Stimulated activated CD4-positive, alpha-beta T cell treated with anti-CD3 and anti-CD28 coated beads, TNF-alpha, amount 100 ng/mL, for 24 hours (primary cell): ENCODE measurements at places on chromosomes 1 and 21.
A peak's percentile ranks its signal among the peaks of the same experiment; 100 is the strongest.

- DNase-seq: no peak
These were observed 40.7 kb downstream of the CASQ2 start for GRCh38 chr1:115727706-115728249.

DNA sequence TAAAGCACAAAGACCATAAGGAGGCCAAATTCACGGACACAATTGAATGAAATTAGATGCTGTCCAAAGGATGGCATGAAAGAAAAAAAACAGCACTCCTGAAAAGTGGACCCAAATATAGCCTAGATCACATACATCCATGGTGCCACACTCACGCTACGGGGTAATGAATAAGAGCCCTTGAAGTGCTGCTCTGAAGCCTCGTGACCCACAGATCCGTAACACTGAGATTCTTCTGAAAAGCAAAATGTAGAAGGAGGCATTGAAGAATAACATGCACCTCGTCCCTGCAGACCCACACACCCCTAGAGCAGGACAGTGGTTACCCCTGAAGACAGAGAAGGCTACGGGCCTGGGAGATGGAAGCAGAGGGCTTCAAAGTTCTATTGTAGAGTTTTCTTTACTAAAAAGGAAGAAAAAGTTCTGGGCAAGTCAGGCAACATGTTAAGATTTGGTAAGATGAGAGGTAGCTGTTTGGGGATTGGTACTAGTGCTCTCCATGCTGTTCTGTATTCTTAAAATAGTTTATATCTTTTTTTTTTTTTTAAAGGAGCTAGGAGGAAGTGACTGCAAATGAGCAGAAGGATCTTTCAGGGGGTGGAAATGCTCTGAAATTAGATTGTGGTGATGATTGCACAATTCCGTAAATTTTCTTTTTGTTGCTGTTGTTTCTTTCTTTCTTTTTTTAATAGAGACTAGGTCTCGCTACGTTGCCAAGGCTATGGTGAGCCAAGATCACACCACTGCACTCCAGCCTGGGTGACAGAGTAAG lies 4.1 kb upstream of the ITGB2 start:
- no peak for DNase-seq

- no peak for DNase-seq
These were observed 40.0 kb downstream of the LHX8 start for GRCh38 chr1:75174031-75174760.

DNA sequence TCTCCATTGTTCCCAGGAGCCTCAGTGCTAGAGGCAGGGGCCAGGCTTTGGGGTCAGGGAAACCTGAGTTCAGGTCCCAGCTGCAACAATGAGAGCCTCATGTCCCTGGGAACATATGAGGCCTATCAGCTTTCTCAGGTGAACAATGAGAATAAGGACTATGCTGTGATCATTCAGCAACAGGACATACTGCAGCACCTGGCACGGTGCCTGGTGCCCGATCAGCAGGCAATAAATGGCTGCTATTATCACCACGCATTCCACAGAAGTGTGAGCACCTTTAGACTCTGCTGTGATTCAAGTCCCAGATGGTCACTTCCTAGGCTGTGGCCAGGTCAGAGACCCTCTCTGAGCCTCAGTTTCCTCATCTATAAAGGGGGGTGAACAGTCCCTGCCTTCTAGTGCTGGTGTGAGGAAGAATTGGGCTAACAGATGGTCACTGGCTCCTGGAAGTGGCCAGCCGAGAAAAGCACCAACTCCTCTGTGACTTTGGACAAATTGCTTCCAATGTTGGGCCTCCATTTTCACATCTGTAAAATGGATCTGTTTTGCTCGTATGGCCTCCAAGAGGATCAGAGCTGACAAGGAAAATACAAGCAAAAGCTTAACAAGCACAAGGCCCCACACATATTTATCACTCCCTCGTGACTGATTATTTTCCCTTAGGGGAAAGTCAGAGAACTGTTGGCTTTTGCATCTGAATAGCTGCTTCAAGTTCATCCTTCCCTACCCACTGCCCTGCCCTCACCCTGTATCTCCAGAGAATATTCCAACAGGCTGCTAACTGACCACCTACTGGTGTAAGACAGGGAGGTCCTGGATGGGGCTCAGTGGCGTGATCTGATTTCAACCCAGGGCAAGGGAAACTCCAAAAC lies 1.1 kb downstream of the SLC5A9 start:
- no peak for DNase-seq

- DNase-seq: no peak
These were observed 36.1 kb downstream of the CD247 start for GRCh38 chr1:167482184-167482583.

- DNase-seq: no peak
These were observed 31.9 kb upstream of the IL19 start for GRCh38 chr1:206738370-206739366.

GRCh38 chr1:183092350-183092749 lies 69.1 kb downstream of the LAMC1 start:
- no peak for DNase-seq

- DNase-seq: no peak
These were observed 10.8 kb downstream of the UMODL1 start for GRCh38 chr21:42081931-42082381.

DNA sequence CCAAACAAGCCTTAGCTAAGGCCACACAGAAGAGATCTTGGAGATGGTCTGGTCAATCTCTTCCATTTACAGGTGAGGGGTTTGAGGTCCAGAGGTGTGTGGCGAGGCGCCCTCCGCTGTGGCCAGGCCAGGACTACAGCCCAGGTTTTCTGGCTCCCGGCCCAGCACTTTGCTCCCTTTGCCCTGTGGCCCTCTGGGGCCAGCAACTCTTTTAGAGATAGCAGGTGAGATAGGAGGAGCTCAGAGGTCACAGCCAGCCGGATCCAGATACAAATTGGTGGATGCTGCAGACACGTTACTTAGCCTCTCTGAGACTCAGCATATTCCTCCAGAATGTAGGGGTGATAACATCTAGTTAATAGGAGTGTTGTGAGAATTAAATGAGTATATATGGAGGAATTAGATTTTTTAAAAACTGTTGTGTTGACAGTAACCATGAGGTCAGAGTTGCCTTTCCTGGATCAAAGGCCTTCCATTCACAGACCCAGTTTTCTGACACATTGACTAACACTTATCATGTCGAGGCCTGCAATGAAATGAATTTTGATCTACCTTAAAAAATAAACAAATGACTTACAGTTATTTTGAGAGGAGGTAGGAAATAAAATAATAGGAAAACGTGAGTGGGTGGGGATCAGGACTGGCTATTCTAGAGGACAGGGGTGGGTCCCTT lies 16.6 kb downstream of the TEX35 start:
- no peak for DNase-seq

GRCh38 chr21:33552093-33552998 lies 9.5 kb downstream of the SON start:
- DNase-seq: no peak

DNA sequence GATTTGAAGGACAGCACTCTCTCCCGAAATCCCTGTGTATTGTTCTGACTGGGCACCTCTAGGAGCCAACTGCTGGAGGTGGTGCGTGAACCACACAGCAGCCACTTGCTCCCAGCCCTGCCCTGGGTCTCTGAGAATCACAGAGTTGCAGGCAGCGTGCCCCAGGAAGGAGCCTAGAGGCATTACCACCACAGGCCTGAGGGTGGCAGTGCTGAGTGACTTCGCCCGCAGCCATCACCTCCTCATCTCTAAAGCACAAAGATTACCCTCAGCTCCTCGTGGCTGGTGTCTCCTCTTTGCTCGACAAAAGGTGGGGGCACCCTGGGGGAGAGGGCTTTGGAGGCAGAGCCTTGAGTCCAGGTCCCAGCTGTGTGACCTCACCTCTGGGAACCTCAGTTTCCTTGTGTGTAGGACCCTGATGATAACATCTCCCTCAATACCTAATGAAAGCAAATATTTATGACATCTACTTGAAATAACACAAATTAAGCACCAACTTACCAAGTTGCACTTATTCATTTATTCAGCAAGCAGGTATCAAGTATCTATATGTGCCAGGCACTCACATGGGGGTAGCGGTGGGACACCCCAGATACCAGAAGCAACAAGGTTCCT lies 86.3 kb downstream of the VWA5B1 start:
- DNase-seq: peak; percentile 35

DNA sequence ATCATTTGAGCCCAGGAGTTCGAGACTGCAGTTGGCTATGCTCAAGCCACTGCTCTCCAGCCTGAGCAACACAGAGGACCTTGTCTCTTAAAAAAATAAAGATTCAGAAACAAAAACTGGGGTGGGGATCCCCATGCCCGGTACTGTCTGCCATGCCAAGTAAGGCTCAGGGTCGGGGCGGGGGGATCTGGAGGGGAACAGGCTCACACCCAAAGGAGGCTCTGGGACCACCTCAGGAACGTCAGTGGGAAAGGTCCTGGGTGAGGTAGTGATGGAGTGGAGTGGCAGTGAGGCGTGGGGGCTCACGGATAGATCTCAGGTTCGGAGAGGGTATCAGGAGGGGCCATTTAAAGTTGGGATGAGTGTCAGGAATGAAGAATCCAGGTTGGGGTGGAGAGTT lies 765 bp upstream of the S100A4 start:
- DNase-seq: no peak

DNA sequence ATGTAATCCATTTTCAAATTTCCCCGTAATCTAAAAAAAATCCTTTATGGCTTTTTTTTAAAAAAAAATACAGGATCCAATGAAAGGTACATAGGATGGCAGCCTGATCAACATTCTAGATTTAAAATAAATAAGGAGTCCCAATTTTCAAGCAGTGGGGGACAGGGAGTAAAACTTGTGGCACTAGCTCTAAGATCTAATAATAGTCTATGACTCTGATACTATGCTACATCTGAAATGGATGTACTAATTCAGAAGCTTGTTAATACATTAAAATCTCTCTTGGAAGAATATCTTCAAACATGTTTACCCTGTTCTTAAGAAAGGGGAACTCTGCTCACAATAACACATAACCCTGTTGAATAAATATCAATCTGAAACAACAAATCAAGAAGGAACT lies 8.5 kb downstream of the DIPK1A start:
- DNase-seq: no peak

DNA sequence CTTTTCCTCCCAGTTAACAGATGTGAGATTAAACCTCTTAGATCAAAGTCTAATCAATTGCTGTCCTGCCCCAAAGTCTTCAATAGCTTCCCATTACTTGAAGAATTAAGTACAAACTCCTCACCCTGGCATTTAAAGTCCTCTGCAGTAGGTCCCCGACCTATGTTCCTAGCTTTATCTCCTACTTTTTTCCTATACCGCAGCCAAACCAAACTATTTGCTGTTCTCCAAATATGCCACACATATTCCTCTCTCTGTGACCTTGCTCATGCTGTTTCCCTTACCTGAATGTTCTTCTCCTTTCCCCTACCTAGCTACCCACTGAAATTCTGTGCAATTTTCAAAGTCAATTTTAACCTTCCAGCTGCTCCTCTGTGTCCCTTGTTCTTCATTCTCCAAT lies 14.0 kb upstream of the PPP2R5A start:
- DNase-seq: no peak

DNA sequence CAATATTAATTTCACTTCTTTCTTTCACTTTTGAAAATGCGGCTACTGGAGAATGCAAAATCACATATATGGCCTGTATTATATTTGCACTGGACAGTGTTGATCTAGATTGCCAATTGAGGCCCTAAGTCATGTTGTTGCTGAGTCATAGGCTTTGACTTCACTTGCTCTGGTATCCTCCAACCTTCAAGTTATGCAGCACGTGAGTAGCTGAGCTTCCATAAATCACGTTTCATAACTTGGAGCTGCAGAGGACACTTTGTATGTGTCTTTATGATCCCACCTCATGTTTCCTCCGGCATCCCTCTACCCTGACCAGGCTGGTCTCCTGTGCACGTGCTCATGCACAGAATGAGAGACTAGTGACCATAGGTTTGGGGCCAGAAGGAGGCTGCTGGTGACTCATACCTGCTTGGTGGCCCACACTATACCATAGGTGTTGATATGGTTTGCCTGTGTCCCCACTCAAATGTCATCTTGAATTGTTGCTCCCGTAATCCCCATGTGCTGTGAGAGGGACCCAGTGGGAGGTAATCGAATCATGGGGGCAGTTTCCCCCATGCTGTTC lies 103.0 kb upstream of the TSPAN2 start:
- no peak for DNase-seq

DNA sequence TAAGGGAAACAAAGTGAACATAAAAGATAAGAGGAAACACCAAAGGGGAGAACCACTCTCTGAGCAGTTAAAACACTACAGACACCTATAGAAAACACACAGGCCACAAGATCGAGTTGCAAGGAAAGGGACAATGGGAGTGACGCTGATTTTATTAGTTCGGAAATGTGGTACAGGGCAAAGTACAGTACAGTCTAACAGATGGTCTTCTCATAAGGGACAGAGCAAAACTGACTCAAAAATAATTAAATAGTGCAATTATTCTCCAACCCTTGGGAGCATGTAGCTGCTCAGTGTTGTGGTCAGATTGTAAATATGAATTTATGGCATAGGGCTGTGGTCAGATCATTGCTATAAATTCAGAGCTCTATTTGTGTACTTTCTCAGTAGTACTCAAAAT lies 352.0 kb downstream of the USH2A start:
- DNase-seq: no peak

- no peak for DNase-seq
These were observed 172.2 kb upstream of the UBE2U start for GRCh38 chr1:64031236-64031635.

DNA sequence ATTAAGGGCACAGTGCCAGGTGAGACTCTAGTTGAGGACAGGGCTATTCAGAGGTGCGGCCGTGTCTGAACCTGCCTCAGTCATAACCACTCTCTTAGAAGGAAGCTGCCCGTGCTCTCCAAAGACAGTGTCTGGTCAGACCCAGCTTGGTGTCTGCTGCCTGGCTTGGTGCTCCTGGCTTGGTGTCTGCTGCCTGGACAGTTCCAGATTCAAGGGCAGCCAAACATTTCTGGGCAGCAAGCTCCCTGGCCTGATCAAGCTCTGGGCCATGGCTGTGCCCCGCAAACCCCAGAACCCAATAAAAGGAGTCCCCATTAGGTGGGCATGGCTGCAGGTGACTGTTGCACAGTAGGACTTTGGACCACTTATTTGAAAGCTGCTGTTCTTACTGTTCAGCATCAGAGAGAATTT lies 27.7 kb downstream of the NEK2 start:
- DNase-seq: no peak

- DNase-seq: no peak
These were observed 487.9 kb downstream of the NPHP4 start for GRCh38 chr1:5504364-5504740.

- DNase-seq: no peak
These were observed 95.2 kb downstream of the ITPKB start for GRCh38 chr1:226643611-226644540.

GRCh38 chr1:107547363-107548155 lies 406.7 kb downstream of the NTNG1 start:
- no peak for DNase-seq
